ENCODE measurements at places on chromosomes 5 and 9.

DNA sequence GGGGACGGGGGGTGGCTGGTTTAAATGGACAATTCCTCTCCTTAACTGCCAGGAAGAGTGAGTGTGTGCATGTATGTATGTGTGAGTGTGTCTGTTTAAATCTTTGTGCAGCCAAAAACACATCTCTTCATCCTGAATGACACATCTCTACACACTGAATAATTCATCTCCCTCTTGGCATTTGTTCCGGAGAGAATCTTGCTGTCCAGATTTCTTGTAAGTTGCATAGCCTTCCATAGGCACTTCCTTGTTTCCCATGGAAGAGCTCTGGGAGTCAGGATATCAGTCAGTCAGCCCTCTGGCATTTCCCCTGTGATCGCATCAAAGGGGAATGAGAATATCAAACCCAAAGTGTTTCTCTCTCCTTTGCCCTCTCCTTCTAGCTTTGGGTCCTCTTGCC lies 74.7 kb downstream of the WWC1 start:
- DNase-seq = peak; percentile 64

DNA sequence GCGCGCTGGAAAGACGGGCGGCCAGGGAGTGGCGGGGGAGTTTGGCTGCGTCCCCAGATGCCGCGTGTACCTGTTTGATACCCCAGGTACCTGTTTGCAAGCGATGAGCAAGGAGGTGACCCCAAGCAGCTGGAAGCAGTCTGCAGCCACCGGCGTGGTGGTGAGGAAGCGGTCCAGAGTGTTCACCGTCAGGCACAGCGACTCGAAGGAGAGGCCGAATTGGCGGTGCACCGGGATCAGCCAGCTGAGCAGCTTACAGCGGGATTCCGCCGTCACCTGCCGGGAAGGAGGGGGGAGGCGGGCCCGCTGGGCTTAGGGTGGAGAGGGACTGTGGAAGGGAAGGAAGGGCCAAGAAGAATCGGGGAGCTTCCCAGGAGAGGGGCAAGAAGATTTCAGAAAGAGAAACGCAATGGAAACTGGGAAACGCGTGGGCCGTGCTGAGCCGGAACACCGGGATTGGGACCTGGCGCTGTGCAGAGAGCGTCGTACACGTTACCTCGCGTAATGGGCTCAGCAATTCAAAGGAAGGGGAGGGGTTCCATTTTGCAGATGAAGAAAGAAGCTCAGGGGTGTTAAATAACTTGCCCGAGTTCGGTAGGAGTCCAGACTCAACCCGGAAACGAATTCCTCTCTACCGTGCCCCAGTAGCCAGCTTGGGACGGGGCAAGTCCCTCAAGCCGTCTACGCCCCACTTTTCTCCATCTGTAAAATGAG lies 980 bp downstream of the CCNO start:
- peak; percentile 49 for DNase-seq

DNA sequence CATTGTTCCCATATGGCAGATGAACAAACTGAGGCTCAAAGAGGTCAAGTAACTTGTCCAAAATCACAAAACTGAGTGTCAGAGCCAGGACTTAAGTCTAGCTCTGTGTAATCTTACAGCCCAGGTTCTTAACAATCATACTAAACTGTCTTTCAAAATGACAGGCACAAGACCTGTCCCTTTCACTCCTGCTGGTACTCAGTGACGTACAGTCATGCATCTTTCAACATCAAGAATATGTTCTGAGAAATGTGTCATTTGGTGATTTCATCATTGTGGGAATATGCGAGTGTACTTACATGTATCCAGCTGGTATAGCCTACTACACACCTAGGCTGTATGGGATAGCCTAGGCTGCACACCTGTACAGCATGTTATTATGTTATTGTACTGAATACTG lies 646.8 kb upstream of the WWC1 start:
- DNase-seq = no peak

DNA sequence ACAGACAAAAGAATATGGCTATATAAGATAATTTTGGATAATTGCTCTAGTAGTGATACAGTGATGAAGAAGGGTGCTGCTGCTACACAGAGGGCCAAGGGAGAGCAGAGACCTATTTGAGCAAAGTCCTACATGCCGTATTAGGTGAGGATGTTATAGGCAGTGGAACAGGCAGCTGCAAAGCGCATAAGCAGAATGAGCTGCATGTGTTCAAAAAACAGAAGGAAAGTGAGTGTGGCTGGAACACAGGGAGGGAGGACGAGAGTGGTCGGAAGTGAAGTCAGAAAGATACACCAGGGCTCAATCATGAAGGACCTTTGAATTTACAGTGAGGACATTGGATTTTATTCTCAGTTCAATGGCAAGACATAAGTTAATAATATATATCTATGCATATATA lies 35.4 kb downstream of the ITGA2 start:
- DNase-seq = no peak

- no peak for DNase-seq
These were observed 16.7 kb downstream of the CXXC5 start for GRCh38 chr5:139664727-139665351.

- no peak for DNase-seq
These were observed 64.3 kb downstream of the CXXC5 start for GRCh38 chr5:139712412-139712811.

DNA sequence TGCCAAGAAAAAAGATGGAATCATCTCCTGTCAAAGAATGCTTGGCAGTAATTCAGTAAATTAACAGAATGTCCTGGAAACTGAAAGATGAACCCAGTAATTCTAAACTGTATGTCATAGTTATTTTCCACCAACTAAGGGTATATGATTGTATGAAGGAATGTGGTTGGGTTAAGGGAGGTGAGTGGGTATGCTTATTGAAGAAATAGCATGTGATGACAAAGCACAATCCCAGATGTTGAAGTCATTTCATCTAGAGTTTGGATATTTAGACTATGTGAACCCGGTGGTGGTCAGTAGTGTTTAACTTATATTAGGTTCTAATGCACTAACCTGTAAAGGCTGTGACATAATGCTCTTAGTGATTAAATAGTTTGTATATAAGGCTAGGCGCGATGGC lies 87.3 kb downstream of the CDKN2A start:
- DNase-seq = no peak

Data from H54 (cell line).